ENCODE measurements at places on chromosomes 12 and 14.
A peak's percentile ranks its signal among the peaks of the same experiment; 100 is the strongest.

- no peak for DNase-seq
Measured at GRCh38 chr14:24473211-24473610, 30.6 kb upstream of the SDR39U1 start.

DNA sequence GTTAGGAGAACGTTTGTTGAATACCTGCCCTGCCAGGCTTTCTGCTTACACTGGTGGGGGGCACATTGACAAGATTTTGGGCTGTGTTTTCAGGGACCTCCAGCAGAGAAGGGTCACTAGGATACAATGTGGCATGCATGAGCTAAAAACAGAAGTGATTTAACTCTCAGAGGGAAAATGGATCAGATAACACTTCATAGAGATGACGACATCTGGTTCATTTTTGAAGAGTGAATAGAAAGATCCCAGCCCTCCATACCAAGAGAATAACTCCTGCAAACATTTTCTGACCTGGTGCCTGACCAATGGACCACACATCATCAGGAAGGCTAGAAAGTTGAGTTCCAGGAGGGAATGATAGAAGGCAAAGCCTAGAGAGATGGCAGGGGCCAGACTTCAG lies 33.7 kb downstream of the CKB start:
- no peak for DNase-seq

DNA sequence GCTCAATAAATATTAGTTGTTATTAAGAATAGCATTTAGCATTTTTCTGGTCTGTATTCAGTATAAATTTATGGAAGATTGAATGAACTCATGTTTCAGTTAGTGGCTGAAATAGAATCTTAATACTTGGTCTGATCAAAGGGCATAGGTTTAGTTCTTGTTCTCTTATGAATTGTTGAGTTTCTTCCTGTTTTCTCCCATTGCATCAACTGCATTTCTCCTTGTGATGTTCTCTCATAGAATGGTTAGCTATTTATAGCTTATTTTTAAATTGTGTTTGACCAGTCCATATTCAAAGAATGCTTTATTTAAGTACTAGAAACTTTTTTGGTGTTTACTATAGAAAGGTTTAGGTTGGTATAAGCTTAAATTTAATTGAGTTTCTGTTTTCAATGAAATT lies 29.8 kb downstream of the APAF1 start:
- DNase-seq = no peak

GRCh38 chr12:19462406-19462805 lies 23.1 kb downstream of the AEBP2 start:
- DNase-seq = no peak

GRCh38 chr12:74415633-74416032 lies 122.0 kb upstream of the ATXN7L3B start:
- DNase-seq = no peak

- no peak for DNase-seq
Measured at GRCh38 chr12:16583969-16584745, 21.8 kb downstream of the LMO3 start.

GRCh38 chr12:75711271-75711670 lies 199.9 kb upstream of the KRR1 start:
- no peak for DNase-seq

GRCh38 chr12:105020241-105020962 lies 34.3 kb downstream of the NOPCHAP1 start:
- DNase-seq = no peak

- DNase-seq = no peak
Measured at GRCh38 chr12:107330831-107331431, 237.6 kb upstream of the CRY1 start.

GRCh38 chr12:16118586-16118985 lies 158.9 kb downstream of the SLC15A5 start:
- no peak for DNase-seq

GRCh38 chr12:13534645-13535398 lies 338.3 kb downstream of the EMP1 start:
- peak; percentile 69 for DNase-seq

GRCh38 chr14:54654605-54655004 lies 87.7 kb downstream of the SAMD4A start:
- no peak for DNase-seq

GRCh38 chr12:8692573-8692972 lies 5.2 kb upstream of the RIMKLB start:
- DNase-seq = peak; percentile 71

DNA sequence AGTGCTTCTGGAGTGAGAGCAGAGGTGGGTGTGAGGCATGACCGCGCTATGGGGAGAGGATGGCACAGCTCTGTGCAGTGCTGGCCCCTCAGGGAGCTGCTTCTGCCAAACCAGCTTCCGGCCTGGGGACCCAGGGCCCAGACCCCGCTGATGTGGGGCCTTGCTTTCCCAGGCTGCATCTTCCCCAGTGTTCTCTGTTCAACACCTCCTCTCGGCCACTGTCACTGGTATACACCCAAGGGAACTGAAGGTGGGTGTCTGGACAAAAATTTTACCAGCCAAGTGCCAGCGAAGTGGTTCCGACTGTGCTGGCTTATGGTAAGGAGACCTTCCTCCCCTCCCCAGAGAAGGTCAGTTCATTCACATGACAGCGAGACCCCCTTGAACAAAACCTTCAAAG lies 179.1 kb downstream of the AACS start:
- DNase-seq = no peak

GRCh38 chr14:76917158-76917596 lies 91.0 kb downstream of the LRRC74A start:
- DNase-seq = no peak

GRCh38 chr12:117583677-117584225 lies 222.3 kb upstream of the NOS1 start:
- no peak for DNase-seq
